Cerebellar cortex (tissue), 1 donor: ENCODE measurements at places on chromosomes 4 and X.

DNA sequence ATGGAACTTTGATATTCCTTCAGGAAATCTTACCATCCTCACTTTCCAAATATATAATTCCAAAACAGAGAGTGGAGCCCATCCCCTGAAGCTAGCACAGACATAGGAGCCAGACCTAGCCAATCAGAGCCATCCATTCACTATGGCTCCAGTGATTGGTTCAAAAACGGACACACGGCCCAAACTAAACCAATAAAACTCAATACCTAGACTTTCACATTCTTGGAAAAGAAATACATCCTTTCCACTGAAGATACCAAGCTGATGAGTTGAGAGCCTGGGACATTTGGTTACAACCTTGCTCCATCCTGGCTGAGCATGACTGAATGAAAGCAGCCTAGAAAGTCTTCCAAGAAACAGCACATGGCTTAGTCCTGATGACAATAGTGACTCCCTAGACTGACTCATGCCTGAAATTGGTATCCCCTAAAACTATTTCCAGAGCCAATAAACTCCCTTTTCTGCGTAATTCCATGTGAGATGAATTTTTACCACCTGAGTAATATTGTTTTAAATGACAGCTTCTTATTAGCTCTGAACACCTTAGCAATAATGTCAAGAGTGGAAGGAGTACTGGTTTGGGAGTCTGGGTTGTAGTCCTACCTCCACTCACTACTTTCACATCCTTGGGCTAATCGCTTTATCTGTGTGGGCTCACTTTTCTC lies 189.6 kb upstream of the LNX1 start:
- DNase-seq = no peak

- peak; percentile 63 for DNase-seq
These were observed 16.6 kb downstream of the CLCN4 start for GRCh38 chrX:10173331-10173900.

GRCh38 chr4:115841871-115842270 lies 728.5 kb upstream of the NDST4 start:
- peak; percentile 12 for DNase-seq

DNA sequence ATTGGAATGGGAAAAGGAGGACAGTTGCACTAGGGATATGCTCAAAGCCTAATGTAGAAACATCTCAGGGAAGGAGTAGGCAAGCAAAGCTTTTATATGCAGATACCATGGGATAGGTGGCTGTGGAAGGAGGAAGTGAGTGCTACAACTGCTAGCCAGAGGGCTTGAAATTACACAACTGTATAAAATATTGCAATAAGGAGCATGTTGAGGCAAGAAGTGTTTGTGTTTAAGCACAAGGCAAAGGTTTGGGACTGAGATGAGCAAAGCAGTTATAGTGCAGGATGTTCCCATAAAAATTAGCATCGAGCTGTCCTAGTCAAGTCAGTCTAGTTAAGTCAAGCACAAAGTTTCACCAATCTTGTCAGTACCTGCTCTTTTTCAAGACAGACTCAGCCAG lies 35.6 kb upstream of the DCAF8L1 start:
- DNase-seq = no peak

DNA sequence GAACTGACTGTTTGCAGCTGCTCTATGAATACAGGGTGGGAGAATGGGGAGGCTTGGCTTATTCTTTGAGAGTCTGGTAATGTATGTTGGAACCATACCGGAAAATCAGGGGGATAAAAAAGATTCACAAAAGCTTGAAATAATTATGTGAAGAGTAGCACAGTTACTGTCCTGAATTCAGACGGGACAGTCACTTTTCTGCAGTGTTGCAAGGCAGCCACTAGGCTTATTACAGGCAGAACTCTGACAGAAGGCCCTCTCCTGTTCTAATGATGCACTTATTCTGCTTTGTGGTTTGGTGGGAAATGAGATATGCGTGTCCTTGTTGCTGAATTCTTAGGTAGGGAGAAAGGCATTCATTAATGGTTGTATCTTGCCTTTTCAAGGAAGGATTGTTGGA lies 37.2 kb downstream of the GUCY1B1 start:
- DNase-seq = peak; percentile 22

DNA sequence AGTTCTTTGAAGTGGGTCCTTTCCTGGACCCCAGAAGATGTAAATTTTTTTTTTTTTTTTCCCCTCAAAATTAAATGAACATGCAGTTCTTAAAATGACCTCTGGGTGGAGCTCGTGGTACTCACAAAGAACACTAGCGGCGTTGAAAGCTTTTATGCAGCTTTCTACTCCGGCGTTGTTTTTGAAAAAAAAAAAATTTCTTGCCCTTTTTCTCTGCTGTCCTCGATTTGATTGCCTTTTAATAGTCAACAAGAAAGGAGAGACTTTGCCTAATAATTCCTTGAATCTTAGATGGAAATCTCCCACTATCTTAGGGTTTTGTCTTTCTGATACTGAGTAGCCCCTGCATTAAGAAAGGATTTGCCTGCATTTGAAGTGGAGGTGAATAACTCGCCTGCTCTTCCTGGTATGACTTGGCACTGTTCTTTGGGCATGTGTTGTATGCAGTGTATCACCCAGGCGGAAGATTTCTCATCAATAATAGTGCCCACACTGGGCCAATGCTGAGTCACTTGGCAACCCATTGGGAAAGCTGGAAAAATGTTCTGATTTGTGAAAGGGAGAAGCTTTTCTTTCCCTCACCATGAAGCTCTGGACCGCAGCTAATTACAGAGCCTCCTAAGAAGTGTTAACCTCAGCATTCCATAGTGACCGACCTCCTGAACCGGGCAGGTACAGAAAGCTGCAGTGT lies 104.0 kb downstream of the PHEX start:
- DNase-seq = peak; percentile 65

DNA sequence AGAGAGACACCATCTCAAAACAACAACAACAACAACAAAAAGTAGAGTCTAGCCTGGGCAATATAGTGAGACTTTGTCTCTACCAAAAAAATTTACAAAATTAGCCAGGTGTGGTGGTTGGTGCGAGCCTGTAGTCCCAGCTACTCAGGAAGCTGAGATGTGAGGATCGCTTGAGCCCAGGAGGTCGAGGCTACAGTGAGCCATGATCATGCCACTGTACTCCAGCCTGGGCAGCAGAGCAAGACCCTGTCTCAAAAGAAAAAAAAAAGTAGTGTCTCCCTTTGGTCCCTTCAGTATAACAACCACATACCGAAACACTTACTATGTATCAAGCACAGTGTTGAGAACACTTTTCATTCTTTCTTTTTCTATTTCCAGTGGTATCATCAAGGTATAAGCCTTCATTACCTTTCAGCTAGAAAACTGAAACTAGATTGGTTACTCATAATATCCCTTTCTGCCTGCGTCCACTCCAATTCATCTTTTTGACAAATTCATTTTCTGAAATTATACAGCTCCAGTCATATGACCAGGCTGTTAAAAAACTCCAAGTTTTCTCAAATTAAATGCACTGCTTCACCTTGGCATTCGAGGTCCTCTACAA lies 54.1 kb downstream of the RPS6KA3 start:
- no peak for DNase-seq

DNA sequence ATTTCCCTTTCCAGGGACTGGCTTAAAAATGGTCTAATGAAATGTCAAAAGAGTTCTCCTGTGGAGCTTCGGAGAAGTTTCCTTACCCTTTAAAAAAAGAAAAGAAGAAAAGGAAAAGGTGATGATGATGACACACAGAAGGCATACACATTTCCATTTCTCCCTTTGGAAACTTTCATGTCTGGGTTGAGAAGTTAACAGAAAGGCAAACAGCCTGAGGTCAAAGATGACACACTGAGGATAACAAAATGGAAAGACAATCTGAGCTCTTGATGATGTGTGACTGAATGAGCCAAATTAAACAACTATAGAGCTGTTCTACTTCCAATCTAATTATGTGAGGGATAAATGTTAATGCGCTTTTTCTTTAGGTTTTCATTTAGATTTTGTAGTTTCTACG lies 32.2 kb downstream of the NFXL1 start:
- no peak for DNase-seq

- DNase-seq = no peak
These were observed 224.5 kb upstream of the PGRMC2 start for GRCh38 chr4:128512161-128512560.

- DNase-seq = no peak
These were observed 141.0 kb downstream of the STK32B start for GRCh38 chr4:5192271-5192670.

GRCh38 chr4:107901213-107901934 lies 30.0 kb upstream of the CYP2U1 start:
- no peak for DNase-seq

DNA sequence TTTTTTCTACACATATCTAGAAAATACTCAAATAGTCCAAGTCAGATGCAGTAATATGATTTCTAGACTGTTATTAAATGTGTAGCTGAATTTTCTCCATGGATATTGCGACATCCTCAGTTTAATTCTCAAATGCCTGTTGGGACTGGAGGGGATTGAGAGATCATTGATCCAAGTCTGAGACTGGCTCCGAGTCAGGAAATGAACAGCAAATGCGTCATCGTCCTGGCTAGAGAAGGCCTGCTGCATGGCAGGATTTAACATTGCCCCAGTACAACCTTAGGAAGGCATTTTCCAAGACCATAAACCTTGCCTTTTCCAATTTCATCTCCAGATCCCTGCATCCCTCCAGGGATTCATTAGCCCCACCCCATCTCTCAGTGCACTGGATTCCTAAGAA lies 56.6 kb upstream of the SLC6A14 start:
- DNase-seq = no peak

- no peak for DNase-seq
These were observed 224.5 kb upstream of the TAPT1 start for GRCh38 chr4:16450724-16451123.

DNA sequence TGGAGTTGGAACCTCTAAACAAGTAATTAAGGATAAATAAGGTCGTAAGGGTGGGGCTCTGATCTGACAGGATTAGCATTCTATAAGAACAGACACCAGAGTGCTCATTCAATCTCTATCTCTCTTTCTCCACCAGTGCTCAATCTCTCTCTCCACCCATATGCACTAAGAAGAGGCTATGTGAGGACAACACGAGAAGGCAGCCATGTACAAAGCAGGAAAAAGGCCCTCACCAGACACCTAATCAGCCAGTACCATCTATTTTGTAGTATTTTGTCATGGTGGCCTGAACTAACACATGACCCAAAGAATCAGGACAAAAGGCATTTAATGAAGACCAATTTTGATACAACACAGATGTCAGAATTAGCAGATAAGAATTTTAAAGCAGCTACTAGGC lies 16.8 kb downstream of the RFC1 start:
- no peak for DNase-seq

GRCh38 chr4:135122457-135122856 lies 920.9 kb upstream of the PABPC4L start:
- no peak for DNase-seq

DNA sequence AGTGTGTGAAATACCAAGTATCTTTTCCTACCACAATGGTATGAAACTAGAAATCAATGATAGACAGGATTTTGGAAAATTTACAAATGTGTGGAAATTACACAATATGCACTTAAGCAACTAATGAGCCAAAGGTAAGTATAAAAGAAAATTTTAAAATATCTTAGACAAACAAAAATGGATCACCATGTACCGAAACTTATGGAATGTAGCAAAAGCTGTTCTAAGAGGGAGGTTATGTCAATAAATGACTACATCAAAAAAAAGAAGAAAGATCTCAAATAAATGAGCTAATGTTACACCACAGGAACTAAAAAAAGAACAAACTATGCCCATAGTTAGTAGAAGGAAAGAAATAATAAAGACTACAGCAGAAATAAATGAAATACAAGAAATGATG lies 1084.1 kb downstream of the TECRL start:
- no peak for DNase-seq

GRCh38 chr4:102546635-102547034 lies 45.5 kb downstream of the NFKB1 start:
- no peak for DNase-seq

- no peak for DNase-seq
These were observed 309.9 kb downstream of the SPOCK3 start for GRCh38 chr4:166924424-166924823.

- no peak for DNase-seq
These were observed 86.8 kb downstream of the ABLIM2 start for GRCh38 chr4:8071766-8072165.

DNA sequence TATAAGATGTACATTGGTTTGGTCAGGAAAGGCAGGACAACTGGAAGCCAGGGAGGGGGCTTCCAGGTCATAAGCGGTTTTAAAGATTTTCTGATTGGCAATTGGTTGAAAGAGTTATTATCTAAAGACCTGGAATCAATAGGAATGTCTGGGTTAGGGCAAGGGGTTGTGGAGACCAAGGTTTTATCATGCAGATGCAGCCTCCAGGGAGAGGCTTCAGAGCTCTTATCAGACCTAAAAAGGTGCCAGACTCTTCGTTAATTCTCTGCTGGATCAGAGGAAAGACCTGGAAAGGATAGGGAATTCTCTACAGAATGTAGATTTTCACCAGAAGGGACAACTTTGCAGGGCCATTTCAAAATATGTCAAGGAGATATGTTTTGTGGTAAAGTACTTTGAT lies 62.8 kb downstream of the BEX3 start:
- no peak for DNase-seq

DNA sequence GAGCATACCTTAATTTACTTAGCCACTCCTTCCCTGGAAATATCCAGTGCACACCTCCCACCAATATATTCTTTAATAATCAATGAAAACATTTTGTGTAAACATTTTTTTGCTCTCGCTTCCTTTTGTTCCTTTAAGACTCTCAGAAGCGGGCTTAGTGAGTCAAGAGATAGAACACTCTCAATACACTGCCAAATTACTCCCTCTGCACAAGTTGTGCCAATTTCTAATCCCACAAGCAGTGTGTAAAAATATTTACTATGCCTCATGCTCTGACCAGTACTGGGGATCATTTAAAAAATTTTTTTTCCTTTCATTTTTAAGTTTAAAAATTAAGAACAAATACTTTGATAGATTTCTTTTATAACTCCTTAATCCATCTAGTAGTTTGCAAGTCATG lies 5.1 kb downstream of the MORF4L2 start:
- no peak for DNase-seq

DNA sequence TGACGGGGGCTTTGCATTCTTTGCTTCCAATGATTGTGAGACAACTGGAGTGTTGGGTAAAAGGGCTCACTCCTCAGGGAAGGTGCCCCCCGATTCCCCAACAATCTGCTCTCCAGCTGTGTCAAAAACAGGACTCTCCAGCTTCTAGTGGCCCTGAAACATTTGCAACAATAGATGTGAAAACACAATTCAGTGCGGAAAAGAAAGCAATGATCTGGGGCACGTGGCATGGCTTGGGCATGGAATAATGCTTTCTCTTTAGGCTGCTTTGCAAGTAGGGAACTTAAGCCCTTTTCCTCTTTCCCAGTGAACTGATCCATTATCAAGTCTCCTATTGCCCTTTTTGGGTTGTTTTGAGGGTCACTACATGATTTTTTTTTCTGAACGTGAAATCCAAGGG lies 239.9 kb downstream of the C4orf33 start:
- DNase-seq = no peak
